ENCODE measurements at places on chromosomes 1 and 21.

DNA sequence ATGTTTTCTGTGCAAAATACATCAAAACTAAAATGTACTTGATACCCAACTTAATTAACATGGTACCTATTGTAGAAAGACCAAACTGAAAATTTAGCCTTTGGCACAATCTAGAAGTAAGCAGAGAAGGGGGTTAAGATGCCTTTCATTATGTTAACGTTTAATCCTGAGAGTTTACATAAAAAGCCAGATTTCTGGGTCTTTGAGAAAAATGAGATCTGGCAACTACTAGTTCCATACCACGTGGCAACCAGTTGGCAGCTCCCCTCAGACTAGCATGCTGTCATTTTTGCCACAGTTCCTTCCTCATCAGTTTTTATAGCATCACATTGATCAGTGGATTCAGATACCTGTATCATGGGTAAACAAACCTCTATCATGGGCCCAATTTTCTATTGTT lies 1.5 kb downstream of the RO60 start:
- no peak for DNase-seq

GRCh38 chr1:156118177-156118868 lies 3.8 kb downstream of the LMNA start:
- no peak for DNase-seq

GRCh38 chr1:52679048-52679447 lies 19.1 kb downstream of the COA7 start:
- no peak for DNase-seq

DNA sequence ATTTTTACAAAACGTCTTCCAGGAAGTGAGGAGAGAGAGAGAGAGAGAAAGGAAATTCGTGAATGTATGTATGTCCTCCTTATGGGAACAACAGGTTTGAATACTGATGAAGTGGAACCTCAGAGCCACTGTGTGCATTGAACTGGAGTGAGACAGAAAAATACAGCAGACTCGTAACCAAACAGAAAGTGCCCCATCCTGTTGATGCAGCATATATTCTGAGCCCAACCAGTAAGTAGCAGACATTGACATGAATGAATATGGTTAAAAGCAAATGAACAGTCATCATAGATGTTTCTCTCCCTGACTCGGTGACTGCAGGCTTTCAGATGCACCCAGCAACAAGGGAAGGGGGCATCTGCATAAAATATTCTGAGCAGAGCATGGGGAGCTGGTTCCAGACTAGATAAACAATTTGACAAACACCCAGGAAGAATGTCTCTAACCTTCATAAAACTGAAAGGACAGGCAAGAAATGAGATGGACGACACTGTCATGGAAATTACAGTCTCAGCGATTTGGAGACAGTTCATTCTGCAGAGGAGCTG lies 471.0 kb upstream of the PBX1 start:
- no peak for DNase-seq

GRCh38 chr21:38334866-38335265 lies 78.1 kb downstream of the KCNJ15 start:
- no peak for DNase-seq

DNA sequence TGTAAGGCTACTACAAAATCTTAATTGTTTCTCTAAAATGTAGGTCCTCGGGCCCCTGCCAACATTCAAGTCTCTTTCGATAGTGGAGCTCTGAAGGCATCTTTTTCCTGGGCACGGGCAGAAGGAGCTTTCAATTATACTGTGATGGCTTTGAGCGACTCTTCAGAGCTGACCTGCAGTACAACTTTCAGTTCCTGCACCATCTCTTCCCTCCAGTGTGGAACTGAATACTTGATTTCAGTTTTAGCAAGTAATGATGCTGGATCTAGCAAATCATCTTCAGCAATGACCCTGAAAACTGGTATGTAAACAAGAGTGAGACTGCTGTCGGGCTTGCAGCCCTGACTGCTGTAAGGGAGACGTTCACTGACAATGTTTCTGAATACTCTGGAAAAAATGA lies 9.6 kb downstream of the FNDC7 start:
- DNase-seq: no peak

DNA sequence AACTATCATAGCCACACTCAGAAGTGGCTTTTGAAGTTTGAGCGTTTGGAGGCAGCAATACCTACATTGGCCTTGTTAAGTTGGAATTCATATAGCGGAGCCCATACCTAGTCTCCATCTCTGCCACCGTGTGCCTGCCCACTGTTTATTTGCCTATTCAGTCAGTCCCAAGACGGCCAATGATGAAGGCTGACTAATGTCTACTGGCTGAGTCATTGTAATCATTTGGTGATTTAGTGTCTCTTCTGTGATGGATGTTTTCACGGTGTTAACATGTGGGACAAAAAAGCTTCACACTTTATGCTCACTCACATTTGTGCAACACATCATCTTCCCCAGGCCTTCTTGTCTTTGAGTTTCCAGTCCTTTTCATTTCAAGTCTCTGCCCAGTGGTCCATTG lies 92.6 kb upstream of the PBX1 start:
- DNase-seq: no peak

DNA sequence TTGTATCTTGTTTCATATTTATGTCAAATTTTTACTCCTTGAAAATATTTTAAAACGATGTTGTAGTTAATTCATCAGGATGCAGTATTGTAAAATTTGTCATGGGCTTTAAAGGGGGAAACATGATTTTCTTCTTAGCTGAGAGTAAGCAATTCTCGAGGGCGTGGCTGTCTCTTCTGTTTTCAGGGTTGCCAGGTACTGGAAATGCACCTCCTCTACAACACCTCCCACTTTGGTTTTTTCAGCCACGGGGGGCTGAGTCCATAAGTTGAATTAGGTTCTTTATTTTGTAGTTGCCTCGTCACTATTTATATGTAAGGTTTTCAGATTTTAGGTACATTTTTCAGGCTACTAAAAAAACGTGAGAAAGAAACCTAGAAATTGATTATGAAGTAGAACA lies 64.0 kb downstream of the PRDM2 start:
- DNase-seq: no peak

DNA sequence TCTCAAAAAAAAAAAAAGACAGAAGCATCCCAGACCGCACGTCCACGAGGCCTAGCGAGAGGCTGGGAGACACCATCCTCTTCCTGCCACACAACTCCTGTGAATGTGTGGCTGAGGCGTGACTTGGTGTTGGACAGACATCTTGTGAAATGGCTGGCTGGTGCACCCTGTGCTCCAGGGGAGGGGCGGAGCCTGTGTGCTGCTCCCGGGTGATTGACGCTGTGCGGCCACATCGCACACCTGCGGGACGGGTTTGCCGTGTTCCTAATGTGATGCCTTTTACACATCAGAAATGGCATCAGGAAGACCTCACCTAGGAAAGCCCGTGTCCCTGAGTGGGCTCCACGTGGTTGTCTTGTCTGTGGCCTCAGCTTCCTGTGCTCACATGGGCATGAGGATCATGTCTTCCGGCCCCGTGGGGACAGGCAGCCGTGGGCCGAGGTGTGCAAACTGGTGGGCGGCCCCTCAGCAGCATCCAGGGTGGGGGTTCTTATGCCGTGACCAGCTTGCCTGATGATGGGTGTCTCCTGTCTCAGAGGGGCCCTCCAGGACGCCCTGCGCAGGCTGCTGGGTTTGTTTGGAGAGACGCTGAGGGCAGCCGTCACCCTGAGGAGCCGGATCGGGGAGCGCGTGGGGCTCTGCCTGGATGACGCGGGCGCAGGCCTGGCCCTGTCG lies 64.4 kb downstream of the PCNT start:
- DNase-seq: no peak

DNA sequence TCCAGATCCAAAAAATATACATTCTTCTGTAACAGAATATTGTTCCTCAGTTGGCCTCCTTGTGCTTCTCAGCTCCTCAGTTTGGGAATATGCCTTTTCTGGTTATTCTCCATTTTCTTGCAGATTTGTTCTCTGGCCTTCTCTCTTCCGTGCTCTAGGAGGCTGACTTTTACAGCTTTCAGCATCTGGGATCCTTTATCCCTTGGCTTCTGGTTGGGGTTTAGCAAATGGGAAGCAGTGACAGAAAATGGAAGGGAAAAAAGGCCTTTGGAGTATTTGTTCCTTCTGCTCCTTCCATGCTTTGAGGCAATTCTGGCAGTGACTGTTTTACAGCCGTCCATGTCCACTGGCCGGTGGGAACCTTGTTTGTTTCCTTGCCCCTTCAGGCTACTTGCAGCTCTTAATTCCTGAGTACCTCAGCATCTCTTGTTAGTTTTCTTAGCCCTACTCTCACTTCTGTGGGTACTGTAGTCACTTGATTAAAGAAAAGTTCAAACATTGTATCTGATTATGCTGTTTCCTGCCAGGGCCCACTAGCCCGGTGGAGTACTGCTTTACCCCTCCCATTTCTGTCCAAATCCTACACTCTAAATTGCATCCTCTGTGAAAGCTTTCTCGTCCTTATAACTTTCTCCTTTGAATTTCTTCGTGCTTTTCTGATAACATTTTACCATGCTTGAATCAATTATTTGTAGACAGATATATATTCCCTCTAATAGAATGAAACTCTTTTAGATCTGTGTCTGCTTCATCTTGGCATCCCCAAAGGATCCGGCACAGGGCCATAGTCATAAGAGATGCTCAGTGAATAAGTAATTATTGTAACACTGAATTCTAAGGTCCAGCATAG lies 118.2 kb downstream of the OSBPL9 start:
- no peak for DNase-seq

DNA sequence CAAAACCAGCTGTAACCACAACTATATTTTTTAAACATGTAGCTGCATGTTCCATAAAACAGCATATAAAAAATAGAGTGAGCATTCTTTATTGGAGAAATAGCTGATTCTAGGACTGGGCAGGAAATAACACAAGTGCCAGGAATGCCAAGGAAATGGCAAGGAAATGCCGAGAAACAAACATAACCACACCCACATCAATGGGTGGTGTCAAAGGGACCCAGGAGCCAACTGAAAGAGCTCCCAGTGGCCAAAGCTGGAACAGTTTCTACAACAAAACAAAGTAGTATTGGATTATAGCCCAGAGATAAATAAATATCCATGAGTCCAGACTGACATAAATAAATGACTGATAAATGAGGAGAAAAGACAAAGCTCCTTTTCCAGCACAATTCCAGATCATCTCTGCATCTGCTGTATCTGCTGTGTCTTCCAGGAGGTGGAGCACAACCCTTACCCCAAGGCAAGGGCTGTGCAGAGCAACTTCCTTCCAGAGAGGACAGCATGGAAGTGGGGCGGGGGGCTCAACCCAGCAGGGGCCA lies 28.1 kb downstream of the ADARB1 start:
- no peak for DNase-seq

GRCh38 chr1:20324704-20325406 lies 34.2 kb downstream of the VWA5B1 start:
- no peak for DNase-seq

All from GM20000 (cell line).